Liver (tissue), 10 donors: ENCODE measurements at places on chromosomes 7 and 10.
A peak's percentile ranks its signal among the peaks of the same experiment; 100 is the strongest.

GRCh38 chr7:18370633-18371032 lies 124.9 kb upstream of the HDAC9 start:
- DNase-seq = no peak

- no peak for DNase-seq
These were observed 904.4 kb upstream of the LRRTM3 start for GRCh38 chr10:66021423-66021822.

DNA sequence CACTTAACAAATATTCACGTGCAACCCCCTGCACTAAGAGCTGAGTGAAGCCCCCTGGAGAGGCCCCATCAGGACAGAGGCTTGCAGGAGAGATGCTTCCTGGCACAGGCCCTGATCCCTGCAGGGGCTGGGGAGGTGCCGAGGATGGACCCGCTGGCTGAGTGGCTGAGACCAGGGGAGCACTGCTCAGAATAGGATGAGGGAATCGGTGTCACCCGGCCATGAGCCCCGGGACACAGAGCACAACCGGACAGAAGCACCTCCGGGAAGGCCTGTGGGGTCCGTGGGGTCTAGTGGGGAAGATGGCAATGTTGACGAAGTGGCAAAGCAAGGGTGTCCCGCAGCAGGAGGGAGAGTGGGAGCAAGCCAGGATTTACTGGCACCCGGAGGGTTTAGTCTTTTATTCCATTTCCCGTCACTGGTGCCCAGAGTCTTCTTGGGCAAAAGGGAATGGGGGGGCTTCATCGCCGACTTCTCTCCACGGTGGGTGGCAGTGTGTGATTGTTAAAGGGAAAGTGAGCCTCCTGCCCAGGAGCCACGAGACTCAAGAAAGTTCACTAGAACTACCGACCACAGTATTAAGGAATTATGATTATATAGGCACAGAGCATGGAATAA lies 140.7 kb downstream of the ADARB2 start:
- DNase-seq = peak; percentile 19

DNA sequence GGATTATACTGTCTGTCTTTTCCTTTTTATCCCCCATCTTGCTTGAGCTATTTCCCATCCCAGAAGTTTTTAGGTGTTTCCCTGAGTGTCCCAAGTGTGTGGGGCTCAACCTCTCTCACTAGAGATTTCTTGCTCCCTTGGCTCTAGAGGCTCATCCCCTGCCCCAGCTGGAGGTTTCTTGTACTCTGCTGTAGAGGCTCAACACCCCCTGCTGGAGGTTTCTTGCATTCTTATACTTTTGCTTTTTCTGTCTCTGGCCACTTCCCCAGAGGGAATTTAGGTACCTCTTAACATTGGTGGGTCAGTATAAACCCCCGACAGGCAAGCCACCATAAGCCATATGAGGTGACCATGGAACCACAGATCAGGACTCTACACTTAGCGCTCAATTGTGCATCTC lies 114.2 kb upstream of the FAM3C start:
- DNase-seq = no peak

DNA sequence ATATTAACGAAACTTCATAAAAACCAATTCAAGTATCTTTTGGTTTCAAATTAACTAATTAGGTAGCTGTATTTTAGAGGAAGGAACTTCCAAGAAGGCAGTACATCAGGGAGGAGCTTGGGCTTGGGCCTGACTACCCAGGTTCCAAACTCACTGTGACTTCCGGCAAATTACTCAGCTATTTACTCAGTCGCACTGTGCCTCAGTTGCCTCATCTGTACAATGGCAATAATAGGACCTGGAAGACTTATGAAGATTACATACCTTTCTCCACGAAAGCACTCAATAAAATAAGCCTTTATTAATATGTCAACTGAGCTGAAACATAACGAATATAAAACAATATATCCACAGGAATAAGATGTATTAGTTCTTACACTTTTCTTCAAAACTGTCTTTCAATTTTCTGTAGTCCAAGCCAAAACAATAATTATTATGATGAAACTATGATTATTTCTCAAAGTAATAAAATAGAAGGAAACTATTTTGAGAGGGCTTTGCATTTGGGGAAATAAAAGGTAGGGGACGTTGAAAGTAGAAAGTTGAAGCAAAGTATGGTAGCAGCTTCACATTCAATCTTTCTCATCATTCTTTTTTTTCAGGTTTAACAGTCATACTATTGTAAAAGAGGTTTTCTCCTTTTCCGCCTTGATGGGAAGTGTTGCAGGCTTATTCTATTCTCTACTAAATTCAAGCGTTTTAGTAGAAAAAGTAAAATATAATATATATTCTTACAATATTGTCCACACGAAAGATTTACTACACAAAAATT lies 10.5 kb upstream of the EBLN1 start:
- no peak for DNase-seq

DNA sequence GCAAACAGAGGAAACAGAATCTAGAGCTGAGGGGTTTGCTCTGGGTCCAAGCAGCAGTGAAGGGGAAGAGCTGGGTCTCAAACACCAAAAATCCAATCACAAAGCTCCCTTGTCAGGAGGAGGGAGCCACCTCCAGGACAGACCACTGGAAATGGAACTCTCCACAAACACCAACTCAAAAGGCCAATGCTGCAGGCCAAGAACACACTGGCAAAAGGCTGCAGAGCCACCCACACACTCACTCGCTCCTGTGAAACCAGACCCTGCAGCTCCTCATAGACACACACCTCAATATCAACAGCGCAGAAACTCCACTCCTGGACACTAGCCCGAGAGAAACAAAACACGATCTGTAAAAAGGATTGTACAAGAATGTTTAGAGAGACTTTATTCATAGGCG lies 213.5 kb downstream of the PTPRN2 start:
- no peak for DNase-seq

GRCh38 chr7:82235713-82236112 lies 207.9 kb downstream of the CACNA2D1 start:
- DNase-seq = no peak

- no peak for DNase-seq
These were observed 3.0 kb downstream of the KMT2E start for GRCh38 chr7:105016709-105017656.

GRCh38 chr10:3148041-3148440 lies 24.5 kb downstream of the PITRM1 start:
- no peak for DNase-seq

- no peak for DNase-seq
These were observed 770.4 kb downstream of the TNS3 start for GRCh38 chr7:46811529-46811928.

GRCh38 chr10:110788620-110789385 lies 82.9 kb upstream of the PDCD4 start:
- no peak for DNase-seq

GRCh38 chr7:55084307-55084706 lies 65.5 kb downstream of the EGFR start:
- no peak for DNase-seq

- no peak for DNase-seq
These were observed 267.8 kb downstream of the PARD3 start for GRCh38 chr10:34547291-34547690.
